ENCODE measurements at places on chromosomes 12 and 14. TPM values are rescaled to one million over a fixed set of nuclear protein-coding genes. Genes with fewer than 3 reads are reported as not detected.

The TTLL5 gene
- 56.2 TPM for total RNA-seq

The RNU4-1 gene
- under 0.01 TPM for total RNA-seq

The ST8SIA1 gene
- total RNA-seq = under 0.01 TPM

The HNF1A gene
- not detected for total RNA-seq

The CHPT1 gene
- 11.8 TPM for total RNA-seq

The SOAT2 gene
- not detected for total RNA-seq

The C12orf75 gene
- total RNA-seq = 22.5 TPM

The CIROP gene
- total RNA-seq = not detected

The IL22 gene
- not detected for total RNA-seq

The TMBIM4 gene
- total RNA-seq = 117 TPM

The TAS2R50 gene
- 4.6 TPM for total RNA-seq

The ITGA7 gene
- total RNA-seq = 0.48 TPM

The IFNG-AS1 gene
- not detected for total RNA-seq

The REM2 gene
- total RNA-seq = not detected

The PMCH gene
- 0.76 TPM for total RNA-seq

The LBHD2 gene
- not detected for total RNA-seq

The TMCC3 gene
- total RNA-seq = 16.0 TPM

The FGF23 gene
- total RNA-seq = not detected

The MGST1 gene
- total RNA-seq = 39.3 TPM

The ZNF26 gene
- total RNA-seq = 23.2 TPM

The NPFF gene
- not detected for total RNA-seq

The CRIP1 gene
- total RNA-seq = 1.1 TPM

The KLHL33 gene
- not detected for total RNA-seq

The KLRK1 gene
- total RNA-seq = not detected

The SNAPC1 gene
- total RNA-seq = 17.8 TPM

The CFAP251 gene
- 2.9 TPM for total RNA-seq

The MANSC1 gene
- 54.5 TPM for total RNA-seq

The GPR162 gene
- total RNA-seq = 3.4 TPM

The PYGL gene
- 55.3 TPM for total RNA-seq
